ENCODE measurements at places on chromosomes 12 and 14.
A peak's percentile ranks its signal among the peaks of the same experiment; 100 is the strongest.

DNA sequence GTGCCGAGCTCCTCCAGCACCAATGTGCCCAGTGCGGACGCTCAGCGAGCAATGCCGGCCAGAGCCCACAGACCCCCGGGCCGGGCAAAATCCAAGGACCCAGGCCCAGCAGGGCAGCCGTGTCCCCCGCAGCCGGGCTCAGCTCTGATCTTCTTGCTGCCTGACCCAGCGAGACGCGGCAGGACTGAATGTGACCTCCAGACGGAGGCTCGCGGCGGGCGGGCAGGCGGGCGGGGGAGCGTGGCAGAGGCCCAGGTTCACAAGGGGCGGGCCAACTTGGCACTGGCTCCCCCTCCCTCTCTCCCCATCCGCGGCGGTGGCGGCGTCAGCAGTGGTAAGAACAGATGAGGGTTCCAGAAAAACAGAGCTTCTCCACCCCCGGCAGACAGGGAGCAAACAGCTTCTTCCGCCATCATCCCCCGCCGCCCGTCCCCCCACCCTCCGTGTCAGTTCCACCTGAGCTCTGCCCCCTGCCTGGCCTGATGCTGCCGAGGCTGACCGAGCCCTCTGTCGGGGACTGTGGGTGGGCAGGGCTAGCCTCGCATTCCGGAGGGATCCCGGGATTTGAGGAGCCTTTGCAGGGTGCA is 94.3 kb downstream of the RFLNA start:
- DNase-seq, result peak; percentile 98

GRCh38 chr14:52351233-52352060 is 37.3 kb downstream of the PTGER2 start:
- DNase-seq, result no peak

DNA sequence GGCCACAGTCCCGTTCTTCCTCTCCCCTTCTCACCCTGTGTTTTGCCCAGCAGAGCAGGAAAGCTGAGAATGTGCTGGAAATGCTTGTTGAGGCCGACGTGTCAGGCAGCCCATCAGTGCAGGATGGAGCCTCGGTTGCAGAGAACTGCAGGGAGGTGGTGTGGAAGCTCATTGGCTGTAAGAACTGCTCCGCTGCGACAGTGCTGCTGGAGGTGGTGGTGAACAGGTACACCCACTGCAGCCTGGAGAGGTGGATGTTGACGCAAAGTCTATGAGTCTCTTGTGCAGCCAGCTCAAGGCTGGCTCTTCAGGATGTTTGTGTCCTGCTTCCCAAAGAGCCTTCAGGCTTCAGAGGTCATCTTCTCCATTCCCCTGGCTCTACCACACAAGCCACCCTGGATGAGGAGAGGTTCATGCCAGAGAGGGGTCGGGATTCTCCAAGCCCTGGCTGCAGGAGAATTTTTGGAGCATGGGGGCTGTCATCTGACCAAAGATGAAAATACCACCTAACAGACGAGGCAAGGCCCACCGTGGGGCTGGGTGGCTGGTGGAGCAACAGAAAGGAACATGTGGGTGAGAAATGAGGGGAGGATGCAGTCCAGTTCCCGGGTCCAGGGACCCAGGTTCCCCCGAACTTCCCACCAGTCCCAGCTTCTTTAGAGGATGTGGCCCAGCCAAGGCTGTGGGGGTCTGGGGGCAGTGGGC is 174.1 kb upstream of the PRMT8 start:
- no peak for DNase-seq

GRCh38 chr14:90508536-90509254 is 111.9 kb downstream of the CALM1 start:
- DNase-seq, result no peak

DNA sequence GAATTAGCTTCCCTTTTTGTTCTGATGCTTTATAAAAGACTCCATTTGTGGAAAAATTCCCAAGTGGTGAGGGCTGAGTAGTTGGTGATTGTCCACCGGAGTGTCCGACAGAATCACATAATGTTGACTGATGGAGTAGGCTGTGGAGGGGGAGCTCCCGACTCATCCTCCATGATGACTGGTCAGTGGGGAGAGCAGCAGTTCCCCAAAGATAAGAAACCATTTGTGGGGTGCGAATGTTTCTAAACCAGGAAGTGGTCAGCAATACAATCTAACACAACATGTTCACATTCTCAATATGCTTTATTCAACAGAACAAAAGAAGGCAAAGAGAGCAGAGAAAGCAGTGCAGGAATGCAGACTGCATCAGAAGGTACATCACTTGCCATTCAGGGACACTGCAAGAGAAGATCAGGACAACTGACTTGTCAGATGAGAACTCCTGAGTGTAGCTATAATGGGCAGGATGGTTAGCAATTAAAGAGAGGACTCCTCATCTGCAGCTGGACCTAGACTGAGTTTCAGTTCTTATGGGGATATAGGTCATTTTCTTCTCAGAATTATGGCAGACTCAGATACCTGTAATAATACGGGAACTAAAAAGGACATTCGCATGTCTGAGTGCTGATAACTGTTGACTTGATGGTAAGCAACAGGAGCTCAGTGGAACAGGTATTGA is 5.4 kb downstream of the KRT6B start:
- DNase-seq, result peak; percentile 26

GRCh38 chr12:32499048-32499447 is 99.7 kb downstream of the FGD4 start:
- DNase-seq, result no peak

GRCh38 chr14:68172216-68172615 is 352.6 kb downstream of the RAD51B start:
- DNase-seq, result no peak

DNA sequence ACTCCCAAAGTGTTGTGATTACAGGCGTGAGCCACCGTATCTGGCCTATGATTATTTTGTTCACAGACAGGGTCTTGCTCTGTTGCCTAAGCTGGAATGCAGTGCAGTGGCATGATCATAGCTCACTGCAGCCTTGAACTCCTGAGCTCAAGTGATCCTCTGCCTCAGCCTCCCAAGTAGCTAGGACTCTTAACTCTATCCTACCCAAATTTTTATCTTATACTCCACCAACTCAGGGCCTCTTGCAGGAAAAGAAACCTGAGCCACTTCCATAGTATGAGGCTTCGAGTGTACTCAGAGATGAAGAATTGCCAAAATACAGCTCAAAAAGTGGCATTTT is 828 bp downstream of the MMAB start:
- no peak for DNase-seq

- DNase-seq, result no peak
Measured at GRCh38 chr14:94307410-94307992, 14.4 kb upstream of the SERPINA10 start.

- DNase-seq, result no peak
Measured at GRCh38 chr12:30700216-30700900, 4.7 kb upstream of the IPO8 start.

DNA sequence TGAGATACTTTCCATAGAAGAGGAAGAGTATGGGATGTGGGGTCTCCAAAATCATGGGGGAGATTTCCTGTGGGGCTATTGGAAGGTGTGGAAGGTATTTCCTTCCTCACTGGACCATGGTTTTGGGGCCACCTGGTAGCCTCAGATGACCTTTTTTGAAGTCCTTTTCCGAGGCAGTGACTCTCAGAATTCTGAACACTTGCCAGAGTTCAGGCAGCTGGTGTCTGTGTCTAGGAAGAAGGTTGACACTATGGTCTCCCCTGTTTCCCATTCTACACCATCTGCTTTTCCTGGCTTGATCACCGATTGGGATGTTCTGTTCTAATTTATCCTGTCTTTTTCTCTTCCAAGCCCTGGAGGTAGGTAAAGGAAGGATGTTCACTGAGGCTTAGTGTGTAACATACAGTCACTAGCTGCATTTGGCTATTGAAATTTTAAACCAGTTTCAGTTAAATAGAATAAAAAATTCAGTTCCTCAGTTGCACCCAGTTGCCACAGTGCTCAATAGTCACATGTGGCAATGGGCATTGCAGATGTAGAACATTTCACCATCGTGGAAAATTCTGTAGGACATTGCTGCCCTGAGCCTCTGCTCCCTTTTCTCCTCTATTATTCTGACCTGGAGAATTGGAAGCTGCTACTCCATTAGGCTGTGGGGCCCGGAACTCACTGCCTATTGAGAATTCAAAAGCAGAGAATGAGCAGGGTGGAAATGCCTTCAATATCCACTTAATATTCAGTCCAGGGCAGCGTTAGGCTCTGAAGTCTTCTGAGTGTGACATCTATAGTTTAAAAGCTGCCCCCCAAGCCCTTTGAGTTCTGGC is 11.0 kb upstream of the PLEKHG3 start:
- no peak for DNase-seq
